ENCODE measurements at places on chromosomes 13 and 19.

DNA sequence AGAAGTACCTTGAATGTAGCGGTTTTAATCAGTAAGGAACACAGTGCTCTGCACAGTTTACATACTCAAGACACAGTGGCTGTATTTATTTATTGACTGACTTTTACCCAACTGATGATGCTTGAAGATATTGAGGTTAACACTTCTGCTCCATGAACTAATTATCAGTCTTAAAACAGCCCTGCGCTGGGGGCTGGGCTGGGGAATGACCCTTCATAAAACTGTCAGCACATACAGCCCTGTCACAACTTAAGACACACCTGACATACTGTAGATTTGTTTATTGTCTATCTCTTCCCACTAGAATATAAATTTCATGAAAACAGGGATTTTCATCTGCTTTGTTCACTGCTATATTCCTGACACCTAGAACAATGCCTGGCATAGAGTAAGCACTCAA, 10.8 kb downstream of the NEK5 start:
- no peak for DNase-seq

DNA sequence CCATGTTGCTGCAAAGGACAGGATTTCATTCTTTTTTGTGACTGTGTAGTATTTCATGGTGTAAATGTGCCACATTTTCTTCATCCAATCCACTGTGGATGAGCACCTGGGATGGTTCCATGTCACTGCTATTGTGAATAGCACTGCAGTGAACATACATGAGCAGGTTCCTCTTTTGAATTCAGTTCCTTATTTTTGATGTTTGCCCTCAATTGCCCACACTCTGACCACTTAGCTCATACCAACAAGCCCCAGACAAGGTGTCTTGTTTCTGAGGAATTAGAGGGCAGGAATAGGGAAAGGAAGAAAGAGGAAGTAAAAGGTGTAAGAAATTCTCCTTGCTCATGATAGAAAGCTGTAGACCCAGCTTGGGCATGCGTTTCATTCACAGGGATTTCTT, 244.2 kb upstream of the ZNF507 start:
- no peak for DNase-seq

- no peak for DNase-seq
These were observed 117.4 kb upstream of the WASF3 start for GRCh38 chr13:26440111-26440510.

DNA sequence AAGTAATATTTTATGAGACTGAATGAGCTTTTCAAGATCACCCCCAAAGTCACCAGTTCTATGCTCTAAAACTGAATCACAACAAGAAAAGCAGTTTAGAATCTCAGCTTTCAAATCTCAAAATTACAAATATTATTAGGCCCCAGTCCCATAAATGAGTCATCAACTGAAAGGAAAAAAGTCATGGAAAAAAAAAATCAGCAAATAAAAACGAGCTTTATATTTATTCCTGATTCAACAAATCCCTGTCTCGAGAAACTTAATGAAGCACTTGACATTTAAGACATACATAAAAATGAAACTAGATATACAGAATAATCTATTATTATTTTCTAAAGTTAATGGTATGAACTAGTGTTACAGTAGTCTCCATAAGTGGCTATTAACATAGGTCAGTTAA, 203.0 kb downstream of the DIAPH3 start:
- DNase-seq, result no peak

GRCh38 chr13:73556902-73557301, 498.1 kb downstream of the KLF5 start:
- no peak for DNase-seq

- no peak for DNase-seq
These were observed 42.7 kb downstream of the SERP2 start for GRCh38 chr13:44416301-44416700.

DNA sequence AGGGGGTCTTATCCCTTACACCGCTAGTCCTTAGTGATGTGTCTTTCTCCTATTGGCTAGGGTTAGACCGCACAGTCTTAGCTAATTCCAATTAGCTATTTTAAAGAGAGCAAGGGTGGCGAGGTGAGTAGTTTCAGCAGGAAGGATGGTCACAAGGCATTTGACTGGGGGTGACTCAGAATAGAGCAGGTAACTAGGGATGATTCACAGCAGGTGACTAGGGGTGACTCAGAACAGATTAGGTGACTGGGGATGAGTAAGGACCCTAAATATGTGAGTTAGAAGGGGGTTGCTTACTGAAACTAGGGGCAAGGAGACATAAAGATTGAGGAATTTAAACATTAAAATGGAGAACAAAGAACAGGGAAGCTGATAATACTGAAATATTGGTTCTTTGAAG, 64.3 kb downstream of the ZNF66 start:
- no peak for DNase-seq

DNA sequence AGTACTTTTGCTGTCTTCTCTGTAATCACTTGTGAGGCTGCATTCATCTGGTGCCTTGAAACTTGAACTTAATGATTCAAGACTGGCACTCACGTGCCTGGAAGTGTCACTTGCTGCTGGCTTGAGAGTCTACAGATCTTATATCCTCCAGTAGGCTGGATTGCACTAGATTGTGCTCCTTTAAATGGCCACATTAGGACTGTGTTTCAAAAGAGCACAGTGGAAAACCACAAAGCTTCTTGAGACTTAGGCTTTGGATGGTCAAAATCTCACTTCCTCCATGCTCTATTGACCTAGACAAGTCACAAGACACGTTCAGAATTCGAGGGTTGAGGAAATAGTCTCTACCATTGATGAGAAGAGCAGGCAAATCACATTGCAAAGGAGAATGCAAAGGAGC, 1278.8 kb upstream of the MIR17HG start:
- no peak for DNase-seq

DNA sequence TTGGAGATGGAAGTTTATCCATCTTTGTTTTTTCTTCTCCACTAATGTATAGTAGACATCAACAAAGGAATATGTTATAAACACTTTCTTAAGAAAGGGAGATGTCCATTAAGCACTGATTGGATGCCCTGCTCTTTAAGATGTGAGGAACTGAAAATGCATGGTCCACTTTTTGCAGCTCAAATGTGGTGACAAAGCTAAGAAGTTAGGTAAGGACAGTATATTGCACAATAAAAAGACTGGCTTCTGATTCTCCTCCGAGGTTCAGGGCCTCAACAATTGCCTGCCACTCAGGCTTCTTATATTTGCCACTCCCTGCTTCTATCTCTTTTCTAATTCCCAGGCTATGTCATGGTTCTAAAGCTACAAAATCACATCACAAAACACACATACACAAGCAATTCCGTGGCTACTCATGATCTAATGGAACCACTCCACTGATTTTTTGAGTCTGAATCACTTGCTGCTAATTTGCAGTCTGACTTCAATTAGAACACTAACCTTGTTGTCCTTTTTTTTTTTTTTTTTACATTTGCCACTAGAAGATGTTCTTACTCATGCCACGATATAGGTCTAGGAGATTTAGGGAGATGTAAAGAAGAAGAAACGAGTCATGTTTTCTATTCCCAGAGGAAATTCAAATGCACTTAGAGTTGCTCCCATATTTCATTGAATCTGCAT, 29.6 kb upstream of the TNFSF11 start:
- DNase-seq, result no peak

GRCh38 chr13:32581177-32581786, 5.0 kb upstream of the PDS5B start:
- no peak for DNase-seq

DNA sequence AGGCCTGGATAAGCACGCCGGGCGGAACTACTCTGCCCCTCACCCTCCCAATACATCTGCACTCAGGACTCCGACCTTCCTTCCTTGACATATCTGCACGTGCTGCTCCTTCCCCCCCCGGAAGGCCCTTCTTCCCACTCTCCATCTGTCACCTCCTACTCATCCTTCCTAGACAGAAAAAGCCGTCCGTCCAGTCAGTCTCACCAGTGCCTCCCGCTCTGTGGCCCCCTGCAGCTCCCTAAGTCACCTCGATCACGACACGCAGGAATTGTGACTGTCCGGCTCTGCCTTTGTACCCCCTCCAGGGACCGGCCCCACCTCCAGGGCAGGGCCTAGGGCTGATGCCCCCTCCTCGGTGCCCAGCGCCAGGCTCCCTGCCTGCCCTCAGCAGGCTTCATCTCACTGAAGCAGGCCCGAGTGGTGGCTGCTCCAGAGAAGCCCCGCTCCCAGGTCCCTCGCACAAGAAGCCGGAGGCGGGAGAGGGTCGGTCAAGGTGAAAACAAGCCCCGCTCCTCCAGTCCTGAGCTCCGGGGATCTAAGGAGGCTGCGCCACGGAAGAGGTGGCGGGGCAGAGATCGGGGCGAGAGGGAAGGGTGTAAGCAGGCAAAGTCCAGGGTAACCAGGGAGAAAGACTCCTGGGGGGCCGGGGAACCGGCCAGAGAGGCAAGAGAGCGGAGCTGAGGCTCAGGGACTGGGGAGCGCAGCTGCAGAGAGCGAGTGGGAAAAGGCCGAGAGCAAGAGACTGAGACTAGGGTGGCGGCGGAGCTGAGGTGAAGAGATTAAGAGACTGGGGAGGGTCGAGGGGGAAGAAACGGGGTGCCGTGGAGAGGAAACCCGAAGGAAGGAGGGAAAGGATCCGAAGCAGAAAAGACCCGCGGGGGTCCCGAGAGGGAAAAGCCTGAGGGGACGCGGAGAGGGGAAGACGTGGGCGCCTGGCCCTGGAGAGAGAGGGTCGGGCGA, 1.1 kb downstream of the PPP6R1 start:
- DNase-seq, result no peak

GRCh38 chr13:99288089-99288488, 19.1 kb downstream of the GPR183 start:
- no peak for DNase-seq

DNA sequence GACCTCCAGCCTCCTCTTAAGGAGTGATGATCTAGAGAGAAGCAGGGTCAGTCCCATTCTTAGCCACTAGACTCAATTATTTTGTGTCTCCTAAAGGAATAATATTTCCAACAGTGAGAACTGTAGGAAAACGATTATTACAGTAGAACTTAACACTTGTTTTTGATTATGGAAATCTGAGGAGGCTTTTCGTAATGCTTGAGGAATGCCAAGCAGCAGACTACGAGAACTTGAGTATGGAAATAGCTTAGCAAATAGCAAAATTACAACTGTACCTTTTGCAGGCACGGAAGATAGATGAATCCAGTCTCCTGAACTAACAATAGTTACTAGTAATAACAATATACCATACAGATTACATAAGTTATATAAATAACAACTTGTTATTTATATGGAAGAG, 12.2 kb downstream of the BRD4 start:
- no peak for DNase-seq

DNA sequence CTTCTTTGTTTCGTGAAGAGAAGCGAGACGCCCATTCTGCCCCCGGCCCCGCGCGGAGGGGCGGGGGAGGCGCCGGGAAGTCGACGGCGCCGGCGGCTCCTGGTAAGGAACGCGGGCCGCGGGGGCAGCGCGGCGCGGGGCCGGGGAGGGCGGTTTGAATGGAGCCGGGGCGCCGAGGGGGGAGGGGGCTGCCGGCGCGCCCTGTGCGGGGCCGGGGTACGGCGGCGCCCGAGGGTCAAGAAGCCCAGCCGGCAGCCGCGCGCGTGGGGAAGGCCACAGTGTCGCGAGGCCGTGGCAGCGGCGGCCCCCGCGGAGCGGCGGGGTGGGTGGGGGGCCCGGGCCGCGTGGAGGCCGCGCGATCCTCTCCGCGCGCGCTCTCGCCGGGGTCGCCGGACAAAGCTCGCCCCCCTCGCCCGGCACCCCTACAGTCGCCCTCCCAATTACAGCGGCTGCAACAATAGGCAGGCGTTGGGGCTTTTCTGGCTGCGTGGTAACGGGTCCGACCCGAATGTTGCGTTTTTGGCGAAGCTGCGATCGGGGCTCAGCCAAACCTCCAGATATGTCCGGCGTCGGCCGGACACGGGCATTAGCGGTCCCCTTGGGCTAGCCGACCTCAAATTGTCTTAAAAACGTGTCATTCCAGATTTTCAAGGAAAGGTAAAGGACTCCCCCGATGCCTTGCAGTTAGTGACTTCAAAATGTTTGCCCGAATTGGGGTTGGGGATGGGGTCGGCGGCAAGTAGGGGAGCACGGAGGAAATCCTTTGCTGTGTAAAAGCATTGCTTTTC, 437 bp downstream of the SMARCA4 start:
- peak; percentile 18 for DNase-seq

- DNase-seq, result no peak
These were observed 15.8 kb downstream of the NDUFB7 start for GRCh38 chr19:14555918-14556661.

- DNase-seq, result no peak
These were observed 82.9 kb downstream of the PDS5B start for GRCh38 chr13:32669030-32669646.

DNA sequence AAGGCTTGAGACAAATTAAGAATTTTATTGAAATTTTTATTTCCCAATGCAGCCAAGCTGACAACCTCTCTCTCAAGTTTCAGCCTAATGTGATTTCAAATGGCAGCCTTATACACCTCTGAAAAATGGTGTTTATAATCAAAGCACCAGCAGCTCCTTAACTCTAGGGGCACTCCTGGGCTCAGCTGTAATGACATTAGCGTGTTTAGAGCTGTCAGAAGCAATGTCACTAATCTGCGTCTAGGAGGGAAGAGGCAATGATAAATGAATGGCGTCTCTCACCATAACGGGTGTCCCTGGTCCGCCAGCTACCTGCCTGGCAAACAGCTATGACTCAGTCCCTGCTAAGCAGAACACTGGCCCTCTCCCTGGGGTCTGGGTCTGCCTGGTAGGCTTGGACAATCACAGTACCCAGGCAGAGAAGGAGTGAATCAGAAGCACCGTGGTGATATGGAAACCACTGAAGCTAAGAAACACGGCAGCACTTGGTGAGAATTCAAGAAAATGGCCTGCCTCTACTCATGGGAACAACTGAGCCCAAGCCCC, 131.8 kb upstream of the VSTM2B start:
- no peak for DNase-seq

DNA sequence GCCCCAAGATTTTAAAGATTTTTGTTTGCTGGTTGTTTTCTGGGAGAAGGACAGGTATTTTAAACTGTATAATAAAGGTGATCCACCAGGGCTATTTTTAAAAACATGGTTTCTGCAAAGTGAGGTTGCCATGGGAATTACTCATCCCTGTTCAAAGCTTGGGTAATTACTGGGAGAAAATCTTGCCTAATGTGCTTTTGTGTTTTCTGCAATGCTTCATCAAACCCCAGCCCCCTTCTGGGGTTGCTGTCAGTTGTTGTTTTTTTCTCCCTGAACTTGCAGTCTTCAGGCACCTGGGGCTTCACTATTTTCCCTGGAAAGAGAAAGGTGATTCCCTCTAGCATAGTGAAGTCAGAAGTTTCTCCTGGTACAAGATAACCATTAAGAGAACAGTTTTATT, 277.2 kb downstream of the NALCN start:
- DNase-seq, result no peak

DNA sequence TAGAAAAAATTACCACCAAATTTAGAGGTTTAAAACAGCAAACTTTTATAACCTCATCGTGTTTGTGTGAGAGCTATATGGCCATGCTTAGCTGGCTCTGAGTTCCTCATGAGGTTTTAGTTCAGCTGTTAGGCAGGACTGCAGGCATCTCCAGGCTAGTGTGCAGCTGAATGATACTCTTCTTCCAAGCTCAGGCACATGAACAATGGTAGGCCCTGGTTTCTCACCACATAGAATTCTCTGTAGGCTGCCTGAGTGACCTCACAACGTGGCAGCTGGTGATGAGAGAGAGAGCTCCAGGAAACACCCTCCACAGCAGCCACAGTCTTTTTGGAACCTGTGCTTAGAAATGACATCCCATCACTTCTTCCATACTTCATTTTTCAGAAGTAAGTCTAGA, 540.6 kb upstream of the MIR17HG start:
- no peak for DNase-seq
